CD4-positive, CD25-positive, alpha-beta regulatory T cell (primary cell): ENCODE measurements at places on chromosomes 1 and 21.

DNA sequence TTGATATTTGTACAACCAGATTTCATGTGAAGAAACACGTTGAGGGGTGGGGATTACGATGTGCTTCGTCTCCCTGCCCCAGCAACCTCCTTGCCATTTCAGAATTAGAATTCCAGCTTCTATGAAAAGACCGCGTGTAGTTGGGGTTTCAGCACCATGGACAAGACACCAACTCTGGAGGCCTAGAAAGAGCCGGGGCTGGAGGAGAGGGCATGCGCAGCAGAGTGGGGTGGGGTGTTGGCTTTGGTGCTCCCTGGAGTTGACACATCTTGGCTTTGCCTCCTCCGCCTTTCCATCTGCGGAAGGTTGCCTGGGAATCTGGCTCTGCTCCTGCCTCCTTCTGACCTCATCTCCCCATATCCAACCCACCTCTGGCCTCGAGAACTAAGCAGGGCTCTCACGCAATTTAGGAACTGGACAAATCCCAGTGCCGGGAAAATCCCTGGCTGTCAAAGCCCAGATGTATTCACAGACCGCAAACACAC is 11.8 kb downstream of the HTR6 start:
- H3K4me3 ChIP-seq = no peak overlapping the region
- no peaks in the 10 kb centered on the region for H3K4me1 ChIP-seq
- no peak for DNase-seq
- no peaks in the 10 kb centered on the region for H3K27me3 ChIP-seq
- no peaks in the 10 kb centered on the region for H3K36me3 ChIP-seq
- no peak overlapping the region for H3K27ac ChIP-seq

GRCh38 chr1:211017075-211017718 is 116.8 kb downstream of the KCNH1 start:
- H3K27me3 ChIP-seq = no peaks in the 10 kb centered on the region
- no peak overlapping the region for H3K27ac ChIP-seq
- H3K36me3 ChIP-seq = no peaks in the 10 kb centered on the region

DNA sequence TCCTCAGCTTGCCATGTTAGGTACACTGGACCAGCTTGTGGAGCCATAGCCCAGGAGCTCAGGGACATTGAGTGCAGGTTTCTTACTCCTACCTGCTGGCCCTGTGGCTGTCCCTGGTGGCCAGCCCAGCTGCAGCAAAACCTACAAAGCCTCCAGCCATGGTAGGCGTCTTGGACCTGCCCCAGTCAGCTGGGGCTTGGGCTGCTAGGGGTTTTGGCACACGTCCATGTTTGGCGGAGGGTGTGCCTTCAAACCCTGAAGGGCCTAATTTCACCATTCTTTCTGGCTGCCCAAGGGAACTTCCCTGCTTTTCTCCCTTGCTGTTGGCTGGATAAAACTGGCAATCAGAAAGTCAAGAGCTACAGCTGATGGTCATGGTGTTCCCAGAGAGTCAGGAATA is 25.4 kb downstream of the HMGCS2 start:
- no peaks in the 10 kb centered on the region for H3K4me1 ChIP-seq
- no peak overlapping the region for H3K4me3 ChIP-seq
- H3K36me3 ChIP-seq = no peaks in the 10 kb centered on the region
- no peak overlapping the region for H3K27ac ChIP-seq
- DNase-seq = no peak

- H3K4me1 ChIP-seq = no peaks in the 10 kb centered on the region
- no peaks in the 10 kb centered on the region for H3K36me3 ChIP-seq
- no peak for DNase-seq
- H3K4me3 ChIP-seq = no peak overlapping the region
- no peak overlapping the region for H3K27ac ChIP-seq
Measured at GRCh38 chr1:47767741-47768100, 229.5 kb downstream of the TRABD2B start.

DNA sequence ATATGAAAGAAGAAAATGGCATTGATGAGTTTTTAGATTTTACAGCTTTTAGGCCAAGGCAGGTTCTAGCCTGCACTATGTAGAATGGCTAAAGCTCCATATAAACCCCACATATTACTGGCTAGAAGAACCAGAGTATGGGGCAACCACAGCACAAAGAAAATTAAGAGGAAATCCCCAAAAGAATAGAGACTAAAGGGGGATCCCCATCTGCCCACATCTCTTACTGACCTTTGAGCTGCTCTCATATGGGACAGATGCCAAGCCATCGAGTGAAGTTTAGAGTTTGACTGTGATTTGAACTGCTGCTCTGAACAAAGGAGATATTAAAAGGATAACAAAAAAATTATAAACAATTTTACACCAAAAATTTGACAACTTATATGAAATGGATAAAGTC is 102.2 kb upstream of the HAO2 start:
- no peak overlapping the region for H3K4me3 ChIP-seq
- H3K36me3 ChIP-seq = no peaks in the 10 kb centered on the region
- H3K27ac ChIP-seq = no peak overlapping the region
- no peaks in the 10 kb centered on the region for H3K4me1 ChIP-seq
- DNase-seq = no peak
- H3K27me3 ChIP-seq = no peaks in the 10 kb centered on the region

GRCh38 chr1:30745156-30745833 is 12.3 kb downstream of the LAPTM5 start:
- no peaks in the 10 kb centered on the region for H3K27me3 ChIP-seq
- peaks cover 34% of the 10 kb centered on the region for H3K36me3 ChIP-seq
- peaks cover 100% of the 10 kb centered on the region for H3K4me1 ChIP-seq
- peak overlapping the region; percentile 94 for H3K27ac ChIP-seq
- peak; percentile 48 for DNase-seq
- H3K4me3 ChIP-seq = peak overlapping the region; percentile 69

DNA sequence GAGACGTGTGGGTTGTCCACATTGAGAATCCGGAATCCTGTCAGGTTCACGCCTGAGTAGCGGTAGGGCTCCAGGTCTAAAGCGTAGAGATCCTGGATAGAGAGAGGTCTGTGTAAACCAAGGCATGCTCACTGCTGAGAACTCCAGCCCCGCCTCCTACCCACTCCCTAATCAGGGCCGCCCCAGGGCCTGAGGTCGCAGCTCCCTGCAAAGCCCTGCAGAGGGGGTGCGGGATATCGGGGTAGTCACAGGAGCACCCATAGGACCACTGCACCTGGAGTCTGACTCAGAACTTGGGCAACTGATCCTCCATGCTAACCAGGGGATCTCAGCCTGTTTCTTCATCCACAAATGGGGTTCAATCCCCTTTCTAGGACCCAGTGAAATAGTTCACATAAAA is 174.4 kb downstream of the GRIK3 start:
- no peaks in the 10 kb centered on the region for H3K4me1 ChIP-seq
- no peak overlapping the region for H3K27ac ChIP-seq
- no peaks in the 10 kb centered on the region for H3K36me3 ChIP-seq
- no peaks in the 10 kb centered on the region for H3K27me3 ChIP-seq
- no peak for DNase-seq
- H3K4me3 ChIP-seq = no peak overlapping the region

DNA sequence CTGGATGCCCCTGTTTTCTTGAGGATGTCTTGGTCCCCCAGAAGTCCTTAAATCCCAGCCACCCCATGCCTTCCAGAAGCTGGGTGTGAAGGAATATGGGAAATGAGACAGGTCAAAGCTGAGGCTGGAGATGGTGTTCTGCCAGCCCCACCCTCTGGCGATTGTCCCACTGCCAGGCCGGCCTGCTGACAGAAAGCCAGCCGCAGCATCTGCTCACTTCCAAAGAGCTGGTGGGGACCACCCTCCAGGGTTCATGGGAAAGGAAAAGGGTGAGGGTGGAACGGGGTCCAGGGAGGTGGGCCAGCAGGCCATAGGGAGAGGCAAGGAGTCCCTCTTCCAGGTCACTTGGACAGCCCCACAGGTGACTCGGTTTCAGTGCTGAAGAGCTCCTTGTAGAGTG is 1.9 kb upstream of the LINGO4 start:
- H3K27me3 ChIP-seq = no peaks in the 10 kb centered on the region
- no peak overlapping the region for H3K4me3 ChIP-seq
- H3K27ac ChIP-seq = no peak overlapping the region
- no peaks in the 10 kb centered on the region for H3K4me1 ChIP-seq
- no peak for DNase-seq
- no peaks in the 10 kb centered on the region for H3K36me3 ChIP-seq

DNA sequence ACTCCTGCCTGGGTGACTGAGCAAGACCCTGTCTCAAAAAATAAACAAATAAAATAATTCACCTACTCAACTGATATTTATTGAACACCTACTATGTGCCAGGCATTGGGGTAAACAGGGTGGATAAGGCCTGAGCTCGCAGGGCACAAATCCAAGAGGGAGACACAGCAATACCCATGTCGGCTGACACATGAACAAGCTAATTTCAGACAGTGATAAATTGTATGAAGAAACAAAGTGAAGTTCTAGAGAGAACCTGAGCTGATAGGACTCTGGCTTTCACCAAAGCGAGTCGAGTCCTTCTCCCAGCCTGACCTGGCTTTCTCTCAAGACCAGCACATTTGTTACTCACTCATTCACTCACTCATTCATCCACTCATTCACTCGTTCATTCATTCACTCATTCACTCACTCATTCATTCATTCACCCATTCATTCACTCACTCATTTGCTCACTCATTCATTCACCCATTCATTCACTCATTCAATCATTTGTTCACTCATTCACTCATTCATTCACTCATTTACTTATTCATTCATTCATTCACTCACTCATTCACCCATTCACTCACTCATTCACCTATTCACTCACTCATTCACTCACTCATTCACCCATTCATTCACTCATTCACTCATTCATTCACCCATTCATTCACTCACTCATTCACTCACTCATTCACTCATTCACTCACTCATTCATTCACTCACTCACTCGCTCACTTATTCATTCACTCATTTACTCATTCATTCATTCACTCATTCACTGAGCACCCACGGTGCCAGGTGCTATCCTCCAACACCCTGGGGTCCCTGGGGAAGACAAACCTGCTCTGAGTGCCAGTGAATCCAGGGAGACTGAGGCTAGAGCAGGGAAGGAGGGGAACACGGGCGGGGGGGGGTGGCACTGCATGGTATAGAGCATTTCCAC is 37.4 kb upstream of the CASZ1 start:
- DNase-seq = peak; percentile 11
- H3K4me3 ChIP-seq = no peak overlapping the region
- no peaks in the 10 kb centered on the region for H3K27me3 ChIP-seq
- H3K4me1 ChIP-seq = no peaks in the 10 kb centered on the region
- no peak overlapping the region for H3K27ac ChIP-seq

- no peaks in the 10 kb centered on the region for H3K36me3 ChIP-seq
- H3K27ac ChIP-seq = no peak overlapping the region
- peaks cover 4% of the 10 kb centered on the region for H3K4me1 ChIP-seq
Measured at GRCh38 chr1:205567716-205568115, 63.2 kb downstream of the CDK18 start.

GRCh38 chr1:41358131-41359021 is 2.9 kb upstream of the FOXO6 start:
- DNase-seq = no peak
- peaks cover 11% of the 10 kb centered on the region for H3K4me1 ChIP-seq
- no peak overlapping the region for H3K27ac ChIP-seq
- H3K36me3 ChIP-seq = no peaks in the 10 kb centered on the region
- peaks cover 6% of the 10 kb centered on the region for H3K27me3 ChIP-seq
- H3K4me3 ChIP-seq = no peak overlapping the region

- no peak for DNase-seq
- no peak overlapping the region for H3K4me3 ChIP-seq
- no peaks in the 10 kb centered on the region for H3K27me3 ChIP-seq
- H3K36me3 ChIP-seq = peaks cover 6% of the 10 kb centered on the region
- no peak overlapping the region for H3K27ac ChIP-seq
- peaks cover 3% of the 10 kb centered on the region for H3K4me1 ChIP-seq
Measured at GRCh38 chr1:42282024-42282579, 52.9 kb downstream of the FOXJ3 start.

GRCh38 chr21:43717967-43718871 is 710 bp upstream of the PDXK start:
- DNase-seq = no peak
- no peaks in the 10 kb centered on the region for H3K27me3 ChIP-seq
- no peaks in the 10 kb centered on the region for H3K36me3 ChIP-seq
- H3K4me3 ChIP-seq = no peak overlapping the region
- peak overlapping the region; percentile 23 for H3K27ac ChIP-seq

DNA sequence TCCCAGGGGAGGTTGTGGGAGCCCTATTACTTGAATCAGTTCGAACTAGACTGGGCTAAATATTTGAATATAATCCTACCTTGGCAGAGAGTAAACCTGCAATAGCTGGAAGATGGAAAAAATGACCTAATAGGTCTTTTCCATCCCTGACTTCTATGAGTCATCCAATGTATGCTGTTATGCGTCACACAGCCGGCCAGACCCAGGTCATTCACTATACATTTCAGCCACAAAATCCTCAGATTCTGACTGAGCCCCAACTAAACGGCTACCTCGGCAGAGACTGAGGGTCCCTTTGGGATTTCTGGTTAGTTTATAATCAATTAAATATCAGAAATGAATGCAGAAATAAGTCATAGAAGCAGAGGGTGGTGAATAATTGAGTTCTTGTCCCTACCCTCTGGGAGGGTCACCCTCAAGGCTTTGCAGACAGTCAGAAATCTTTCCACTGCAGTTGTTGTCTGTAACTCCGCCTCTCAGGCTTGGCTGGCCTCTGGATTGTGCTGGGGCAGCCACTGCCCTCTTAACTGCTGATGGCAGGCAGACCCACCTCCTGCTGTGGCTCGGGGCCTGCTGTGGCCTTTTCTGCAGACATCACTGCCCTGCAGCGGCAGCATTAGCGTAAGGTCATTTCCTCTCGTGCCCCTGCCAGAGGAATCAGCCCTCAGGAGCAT is 240.5 kb downstream of the TGFB2 start:
- H3K36me3 ChIP-seq = no peaks in the 10 kb centered on the region
- no peak for DNase-seq
- H3K27me3 ChIP-seq = no peaks in the 10 kb centered on the region
- H3K27ac ChIP-seq = no peak overlapping the region
- H3K4me1 ChIP-seq = no peaks in the 10 kb centered on the region

DNA sequence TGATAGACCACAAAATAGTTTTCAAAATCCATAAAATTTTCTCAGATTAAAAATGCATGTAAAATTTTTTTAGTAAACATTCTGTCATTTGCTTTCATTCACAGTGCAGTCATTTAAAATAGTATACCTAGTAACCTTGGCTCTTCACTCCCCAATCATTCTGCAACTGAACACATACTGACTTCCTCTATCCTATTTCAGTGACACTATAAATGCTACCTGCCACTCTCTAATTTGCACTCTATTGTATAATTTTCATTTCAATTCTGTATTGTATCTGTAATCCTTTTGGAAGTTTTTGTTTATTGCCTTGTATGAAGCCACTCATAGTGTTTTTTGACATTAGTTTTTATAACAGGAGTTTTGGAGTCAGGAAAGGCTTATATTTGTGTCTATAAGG is 1029.1 kb upstream of the NCAM2 start:
- no peak overlapping the region for H3K4me3 ChIP-seq
- no peak for DNase-seq

- H3K36me3 ChIP-seq = peaks cover 6% of the 10 kb centered on the region
- no peaks in the 10 kb centered on the region for H3K4me1 ChIP-seq
- no peaks in the 10 kb centered on the region for H3K27me3 ChIP-seq
- no peak overlapping the region for H3K4me3 ChIP-seq
Measured at GRCh38 chr1:51851882-51852396, 26.6 kb downstream of the NRDC start.
